Activated CD4-positive, alpha-beta T cell treated with anti-CD3 and anti-CD28 coated beads, Interleukin-10, Interleukin-2, amounts not matched to agents 100 ng/mL and 50 ng/mL, durations not matched to agents 16 hours and 8 hours (primary cell): ENCODE measurements at places on chromosomes 16 and 17.

DNA sequence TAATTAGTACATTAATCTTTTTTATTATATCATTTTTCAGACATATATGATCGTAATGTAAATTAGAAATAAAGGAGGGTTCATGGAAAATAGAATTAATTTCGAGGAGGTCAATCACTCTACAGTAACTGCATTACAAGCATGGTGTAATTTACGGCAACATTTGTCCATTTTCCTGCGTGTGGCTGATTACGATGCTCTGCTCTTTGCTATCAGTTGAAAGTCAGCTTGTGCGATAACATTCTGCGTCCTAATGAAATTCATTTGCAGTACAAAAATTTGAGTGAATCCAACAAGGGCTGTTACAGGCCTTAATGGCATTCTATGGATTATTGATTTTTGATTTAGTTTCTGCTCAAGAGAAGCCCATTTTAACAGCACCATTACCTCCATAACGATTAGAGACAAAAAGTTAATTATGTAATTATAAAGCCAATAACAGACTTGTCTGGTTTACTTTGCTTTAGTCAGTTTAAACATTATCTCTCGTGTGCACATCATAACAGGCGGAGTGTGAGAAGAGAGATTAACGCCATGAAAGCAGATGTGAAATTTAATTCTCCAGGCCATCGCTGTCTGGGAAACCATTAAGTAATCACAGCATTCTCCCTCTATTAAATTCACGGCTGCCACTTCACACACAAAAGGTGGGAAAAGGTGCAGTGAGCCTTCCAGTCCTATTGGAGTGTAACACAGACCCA lies 256.4 kb upstream of the IRX3 start:
- no peak for DNase-seq

- no peak for DNase-seq
These were observed 2.1 kb downstream of the SLC2A4 start for GRCh38 chr17:7283471-7284216.

GRCh38 chr16:26240807-26241206 lies 549.0 kb downstream of the HS3ST4 start:
- no peak for DNase-seq

GRCh38 chr17:40922239-40922638 lies 15.2 kb downstream of the KRT23 start:
- DNase-seq, result no peak

DNA sequence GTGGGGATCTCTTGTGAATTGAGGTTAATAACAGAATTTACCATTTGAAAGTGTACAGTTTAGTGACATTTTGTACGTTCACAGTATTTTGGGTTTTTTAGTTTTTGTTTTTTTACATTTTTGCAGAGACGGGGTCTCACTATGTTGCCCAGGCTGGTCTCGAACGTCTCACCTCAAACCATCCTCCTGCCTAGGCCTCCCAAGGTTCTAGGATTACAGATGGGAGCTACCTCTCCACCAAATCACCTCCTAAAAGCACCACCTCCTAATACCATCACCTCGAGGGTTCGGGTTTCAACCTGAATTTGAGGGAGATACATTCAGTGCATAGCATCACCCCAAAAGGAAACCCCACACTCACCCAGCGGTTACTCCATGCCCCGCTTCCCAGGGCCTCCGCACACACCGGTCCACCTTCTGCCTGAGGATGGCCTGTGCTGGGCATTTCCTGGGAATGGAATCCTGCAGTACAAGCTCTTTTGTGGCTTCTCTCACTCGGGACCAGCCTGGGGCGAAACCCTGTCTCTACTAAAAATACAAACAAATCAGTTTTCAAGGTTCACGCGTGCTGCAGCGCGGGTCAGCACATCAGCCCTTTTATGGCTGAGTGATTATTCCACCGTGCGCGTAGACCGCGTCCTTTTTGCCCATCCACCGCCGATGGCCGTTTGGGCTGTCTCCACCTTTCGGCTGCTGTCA lies 182.7 kb upstream of the CIBAR2 start:
- DNase-seq, result no peak

GRCh38 chr16:30660424-30661261 lies 2.4 kb downstream of the FBRS start:
- DNase-seq, result peak; percentile 89

GRCh38 chr16:71526111-71526631 lies at the start of gene CHST4:
Gene CHST4 (plus strand): TSS chr16:71526426. CDS start chr16:71536678, 10,252 bp downstream.
- peak; percentile 2 for DNase-seq

DNA sequence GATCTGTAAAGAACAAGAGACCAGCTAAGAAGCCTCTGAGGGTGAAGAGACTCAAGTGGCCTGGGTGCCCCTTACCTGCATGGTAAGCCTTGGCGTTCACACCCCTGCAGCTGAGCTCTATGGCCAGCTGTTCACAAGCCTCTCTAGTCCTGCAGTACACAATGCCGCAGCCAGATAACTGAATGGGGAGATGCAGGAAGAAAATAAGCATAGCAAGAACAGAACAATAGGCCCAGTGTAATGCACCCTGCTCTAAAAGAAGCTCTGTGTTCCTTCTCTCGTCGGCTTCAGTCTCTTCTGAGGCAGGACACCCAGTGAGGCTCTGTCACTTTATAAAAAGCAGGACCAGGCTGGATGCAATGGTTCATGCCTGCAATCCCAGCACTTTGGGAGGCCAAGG lies 5.4 kb downstream of the RECQL5 start:
- no peak for DNase-seq

GRCh38 chr17:16870253-16871245 lies 101.4 kb downstream of the TNFRSF13B start:
- DNase-seq, result no peak

DNA sequence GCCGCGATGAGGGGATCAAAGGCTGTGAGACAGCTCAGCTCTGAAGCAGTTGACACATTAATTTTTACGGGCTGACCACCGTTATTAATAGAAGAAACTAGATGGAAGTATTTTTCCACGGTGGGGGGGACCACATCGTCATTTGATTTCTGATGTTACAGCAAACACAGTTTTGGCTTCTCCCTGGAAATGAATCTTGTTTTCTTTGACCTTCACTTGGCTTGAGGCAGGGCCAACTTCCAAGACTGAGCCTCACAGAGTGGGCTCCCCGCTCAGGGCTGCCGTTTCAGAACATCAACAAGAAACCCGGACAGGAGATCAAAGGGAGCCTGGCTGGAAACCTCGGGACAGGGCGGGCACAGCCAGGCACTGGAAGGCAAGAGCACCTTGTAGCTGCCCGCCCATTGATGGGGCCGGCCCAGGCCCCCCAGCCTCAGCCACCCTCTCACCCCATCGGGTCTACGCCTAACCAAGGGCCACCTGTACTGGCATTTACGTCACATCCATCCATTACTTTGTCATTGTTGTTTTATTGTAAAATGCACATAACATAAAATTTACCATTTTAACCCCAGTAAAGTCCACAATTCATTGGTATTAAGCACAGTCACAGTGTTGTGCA lies 124.6 kb downstream of the C16orf95 start:
- no peak for DNase-seq

- DNase-seq, result no peak
These were observed 73.6 kb downstream of the KCNJ2 start for GRCh38 chr17:70242781-70243437.

- DNase-seq, result no peak
These were observed 873 bp downstream of the PSME3IP1 start for GRCh38 chr16:57184887-57185445.

DNA sequence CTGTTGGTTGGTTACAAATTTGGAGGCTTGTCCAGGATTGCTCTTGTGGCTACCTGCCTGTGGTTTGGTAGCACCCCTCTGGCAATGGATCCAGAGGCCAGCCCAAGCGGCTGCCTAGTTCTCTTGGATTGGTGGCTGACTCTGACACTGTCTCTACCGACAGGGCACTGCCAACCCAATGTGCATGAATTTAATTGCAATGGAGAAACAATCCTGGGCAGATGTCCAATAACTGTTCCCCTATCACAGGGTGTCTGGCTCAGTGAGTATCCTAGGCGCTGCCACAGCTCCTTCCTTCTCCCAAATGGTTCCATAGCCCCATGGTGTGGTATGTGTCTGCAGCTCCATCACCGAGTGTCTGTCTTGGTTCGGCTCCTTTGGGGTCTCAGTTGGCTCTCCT lies 19.5 kb downstream of the N4BP1 start:
- no peak for DNase-seq

GRCh38 chr16:51839727-51840462 lies 688.8 kb upstream of the SALL1 start:
- DNase-seq, result no peak
